ENCODE measurements at places on chromosomes 7 and 10. TPM values are rescaled to one million over a fixed set of nuclear protein-coding genes. Genes with fewer than 3 reads are reported as not detected.

- DNase-seq: peak; percentile 70
These were observed 760.9 kb upstream of the IGFBP3 start for GRCh38 chr7:46681865-46682503.

DNA sequence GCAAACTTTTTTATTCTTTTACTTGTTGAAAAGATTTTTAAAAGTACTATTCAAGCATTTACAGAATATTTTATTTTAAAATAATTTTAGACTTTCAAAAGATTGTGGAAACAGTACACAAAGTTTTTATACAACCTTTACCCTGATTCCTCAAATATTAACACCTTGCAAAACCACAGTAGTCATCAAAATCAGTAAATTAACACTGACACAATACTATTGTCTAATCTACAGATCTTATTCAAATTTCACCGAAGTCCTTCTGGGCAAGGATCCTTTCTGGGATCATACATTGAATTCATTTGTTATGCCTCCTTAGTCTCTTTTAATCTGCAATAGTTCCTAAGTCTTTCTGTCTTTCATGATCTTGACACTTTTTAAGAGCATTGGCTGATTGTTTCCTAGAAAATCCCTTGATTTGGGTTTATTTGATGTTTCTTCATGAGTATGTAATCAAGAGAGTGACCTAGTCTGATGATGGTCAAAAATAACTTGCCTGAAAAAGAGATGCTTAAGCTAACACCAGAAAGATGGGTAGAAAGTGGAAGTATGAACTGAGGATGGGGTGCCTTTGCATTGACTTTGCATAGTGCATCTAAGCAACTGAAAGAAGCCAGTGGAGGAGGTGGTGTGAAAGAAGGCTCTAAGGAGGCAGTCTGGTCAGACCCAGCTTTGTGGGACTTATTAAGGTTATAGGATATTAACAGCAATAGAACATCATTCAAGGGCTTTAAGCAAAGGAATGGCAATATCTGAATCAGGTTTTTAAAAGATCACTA, 9.7 kb downstream of the STAMBPL1 start:
- no peak for DNase-seq

DNA sequence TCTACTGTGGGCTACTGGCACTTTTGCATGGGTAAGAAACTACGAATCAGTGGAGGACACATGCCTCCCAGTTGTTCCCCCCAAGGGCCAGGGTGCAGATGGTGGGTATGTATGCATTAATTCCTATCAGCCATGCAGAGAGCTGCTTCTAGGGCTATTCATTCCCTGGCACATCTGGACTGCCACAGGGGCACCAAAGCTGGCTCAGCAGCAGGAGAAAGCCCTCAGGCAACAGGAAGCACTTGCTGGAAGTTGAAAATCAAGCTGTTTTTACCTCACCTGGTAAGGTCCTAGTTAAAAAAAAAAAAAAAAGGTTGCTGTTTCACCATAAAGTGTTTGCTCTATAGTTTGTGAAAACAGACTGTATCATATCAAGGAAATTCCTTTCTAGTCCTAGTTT, 1342.6 kb downstream of the REEP3 start:
- DNase-seq: no peak

DNA sequence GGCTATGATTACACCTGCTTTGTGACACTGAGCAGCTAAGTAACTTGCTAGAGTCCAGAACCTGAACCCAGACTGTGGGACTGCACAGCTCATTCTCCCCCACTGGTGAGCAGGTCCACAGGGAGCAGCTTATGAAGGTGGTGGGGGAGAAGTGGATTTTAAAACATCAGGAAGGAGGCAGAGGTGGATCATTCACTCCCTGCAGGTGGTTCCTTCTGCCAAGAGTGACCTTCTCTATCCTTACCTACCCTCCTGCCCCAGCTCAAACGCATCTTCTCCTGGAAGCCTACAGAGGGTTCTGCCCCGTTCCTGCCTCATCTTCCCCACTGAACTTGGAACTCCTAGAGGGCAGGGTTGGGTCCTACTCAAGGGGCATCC, 539 bp upstream of the FAM241B start:
- DNase-seq: no peak

GRCh38 chr7:114530057-114530611, 115.5 kb downstream of the FOXP2 start:
- no peak for DNase-seq

GBF1 gene
- total RNA-seq: 47.1 TPM

DNA sequence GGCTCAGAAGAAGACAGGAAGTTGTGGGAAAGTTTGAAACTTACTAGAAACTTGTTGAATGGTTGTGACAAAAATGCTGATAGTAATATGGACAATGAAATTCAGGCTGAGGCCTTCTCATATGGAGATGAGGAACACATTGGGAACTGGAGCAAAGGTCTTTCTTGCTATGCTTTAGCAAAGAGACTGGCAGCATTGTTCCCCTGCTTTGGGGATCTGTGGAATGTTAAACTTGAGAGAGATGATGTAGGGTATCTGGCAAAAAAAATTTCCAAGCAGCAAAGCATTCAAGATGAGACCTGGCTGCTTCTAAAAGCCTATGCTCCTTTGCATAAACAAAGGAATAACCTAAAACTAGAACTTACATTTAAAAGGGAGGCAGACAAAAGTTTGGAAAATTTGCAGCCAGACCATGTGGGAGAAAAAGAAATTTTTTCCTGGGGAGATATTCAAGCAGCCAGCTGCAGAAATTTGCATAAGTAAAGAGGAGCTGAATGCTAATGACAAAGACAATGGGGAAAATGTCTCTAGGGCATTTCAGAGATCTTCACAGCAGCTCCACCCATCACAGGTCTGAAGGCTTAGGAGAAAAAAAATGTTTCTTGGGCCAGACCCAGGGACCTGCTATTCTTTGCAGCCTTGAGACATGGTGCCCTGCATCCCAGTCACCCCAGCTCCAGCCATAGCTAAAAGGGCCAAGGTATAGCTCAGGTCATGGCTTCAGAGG, 16.5 kb upstream of the KCND2 start:
- DNase-seq: no peak

DNA sequence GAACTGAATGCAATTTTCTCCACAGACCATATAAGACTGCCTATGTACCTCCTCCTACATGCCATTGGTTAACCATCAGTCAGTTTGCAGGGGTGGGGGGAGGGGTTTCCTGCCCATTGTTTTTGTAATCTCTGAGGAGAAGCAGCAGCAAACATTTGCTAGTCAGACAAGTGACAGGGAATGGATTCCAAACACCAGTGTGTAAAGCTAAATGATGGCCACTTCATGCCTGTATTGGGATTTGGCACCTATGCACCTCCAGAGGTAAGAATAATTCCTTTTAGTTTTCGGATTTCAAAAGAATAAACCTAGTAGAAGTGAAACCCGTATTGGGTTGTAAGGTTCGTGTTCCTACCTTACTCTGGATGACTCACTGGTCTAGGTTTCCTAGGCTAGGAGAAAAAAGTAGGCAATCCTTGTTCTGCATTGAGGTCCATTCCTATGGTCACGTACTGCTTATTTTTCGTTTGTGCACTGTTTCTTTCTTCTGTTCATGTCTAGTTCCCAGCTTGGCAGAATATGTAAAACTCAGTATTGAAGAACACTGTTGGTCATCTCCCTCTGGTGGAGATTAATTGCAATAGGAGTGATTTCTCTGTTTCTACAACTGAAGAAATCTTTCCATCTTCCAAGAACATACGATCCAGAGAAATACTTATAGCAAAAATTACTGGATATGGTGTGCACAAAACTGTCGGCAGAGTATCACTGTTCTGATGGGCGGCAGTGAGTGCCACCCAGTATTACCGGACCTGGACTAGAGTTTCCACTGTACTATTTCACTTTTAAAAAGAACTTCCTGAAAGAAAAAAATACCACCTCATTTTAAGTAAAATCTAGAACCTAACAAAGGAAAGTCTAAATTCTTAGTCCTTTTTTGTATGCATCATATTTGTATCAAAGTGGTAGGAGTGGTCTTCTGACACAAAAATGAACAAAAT, at the start of gene AKR1C3:
Gene AKR1C3, plus strand, starts transcription at position 150 of the 941 bp plus-strand sequence. Its CDS starts 31 bp downstream, at position 181.
- no peak for DNase-seq

DNA sequence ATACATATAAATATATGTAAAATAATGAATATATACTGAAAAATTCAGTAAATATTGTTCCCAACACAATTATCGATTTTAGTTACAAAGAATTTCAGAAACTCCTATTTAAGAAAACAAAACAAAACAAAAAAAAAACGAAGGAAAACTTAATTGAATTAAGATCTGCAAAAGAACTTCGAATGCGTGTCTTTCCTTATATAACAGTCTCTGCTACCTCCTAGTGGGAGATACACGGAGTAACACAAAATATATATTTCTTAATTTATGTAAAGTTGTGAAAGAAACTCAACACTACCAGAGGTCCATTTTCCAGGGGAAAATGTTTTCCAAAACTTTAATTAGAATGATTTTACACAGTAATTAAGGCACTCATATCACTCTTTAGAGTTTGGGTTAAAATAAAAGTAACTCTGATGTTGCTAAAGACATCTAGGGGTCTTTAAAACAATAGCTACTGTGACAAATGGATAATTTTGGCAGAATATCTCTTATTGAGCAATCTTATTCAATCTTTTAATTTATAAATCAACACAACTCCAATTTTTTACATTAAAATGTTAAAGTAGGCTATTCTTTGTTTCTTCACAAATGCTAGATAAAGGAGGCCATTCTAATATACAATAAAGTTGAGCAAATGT, 41.6 kb downstream of the NEBL start:
- no peak for DNase-seq

- peak; percentile 36 for DNase-seq
These were observed 22.3 kb downstream of the PDGFA start for GRCh38 chr7:497346-497745.

GIMAP4 gene
- 14.4 TPM for total RNA-seq

GRCh38 chr7:106827626-106828025, 37.5 kb upstream of the PIK3CG start:
- no peak for DNase-seq

- no peak for DNase-seq
These were observed 33.8 kb downstream of the KCNH2 start for GRCh38 chr7:150944066-150945042.

FGFBP3 gene
- 0.41 TPM for total RNA-seq

MACROH2A2 gene
- total RNA-seq: 5.7 TPM

- DNase-seq: no peak
These were observed 33.7 kb downstream of the ZMIZ1 start for GRCh38 chr10:79102498-79102874.

DNA sequence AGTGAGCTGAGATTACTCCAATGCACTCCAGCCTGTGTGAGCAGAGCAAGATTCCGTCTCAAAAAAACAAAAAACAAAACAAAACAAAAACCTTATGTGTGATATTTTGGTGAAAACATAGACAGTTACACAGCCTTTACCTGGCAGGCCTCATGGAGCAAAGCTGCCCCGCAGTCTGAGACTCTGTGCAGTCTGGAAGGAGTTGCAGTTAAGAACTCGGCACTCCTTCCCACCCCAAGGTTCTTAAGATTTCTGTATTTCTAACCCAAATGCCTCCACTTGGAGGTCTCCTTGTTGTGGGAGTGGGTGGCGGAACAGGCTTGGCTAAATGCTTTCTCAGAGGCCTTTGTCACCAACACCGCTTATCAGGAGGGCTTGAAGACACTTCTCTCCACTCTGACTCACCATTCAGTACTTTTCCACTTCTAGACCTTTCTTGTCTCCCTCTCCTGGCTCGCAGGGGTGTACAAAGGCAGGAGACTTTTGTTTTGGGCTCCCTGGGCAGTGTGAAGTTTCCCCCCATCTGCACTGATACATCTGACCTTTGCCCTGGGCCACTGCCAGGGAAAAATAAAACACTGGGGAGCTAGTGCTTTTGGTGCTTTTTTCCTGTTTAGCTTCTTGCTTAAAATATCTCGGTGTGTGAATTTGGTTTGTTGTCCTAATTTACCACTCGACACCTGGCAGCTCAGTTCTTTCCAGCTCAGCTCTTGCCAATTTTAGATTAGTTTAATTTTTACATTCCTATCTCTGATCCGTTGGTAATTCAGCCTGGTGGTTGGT, 51.3 kb upstream of the MAGI2 start:
- no peak for DNase-seq

DNA sequence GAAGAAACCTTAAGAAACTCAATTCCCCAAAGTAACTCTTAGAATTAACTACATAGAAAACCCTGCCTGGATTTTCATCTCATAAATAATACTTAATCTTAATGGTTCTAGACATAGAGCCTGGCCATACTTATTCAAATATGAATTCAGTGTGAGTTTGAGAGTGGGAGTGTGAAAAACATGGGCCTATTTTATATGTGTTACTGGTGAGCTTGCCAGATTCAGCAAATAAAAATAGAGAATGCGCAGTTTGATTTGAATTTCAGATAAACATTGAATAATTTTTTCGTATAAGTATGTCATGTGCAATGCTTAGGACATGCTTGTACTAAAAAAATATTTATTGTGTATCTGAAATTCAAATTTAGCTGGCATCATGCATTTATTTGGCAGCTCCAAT, 473.9 kb upstream of the FZD8 start:
- no peak for DNase-seq

DNA sequence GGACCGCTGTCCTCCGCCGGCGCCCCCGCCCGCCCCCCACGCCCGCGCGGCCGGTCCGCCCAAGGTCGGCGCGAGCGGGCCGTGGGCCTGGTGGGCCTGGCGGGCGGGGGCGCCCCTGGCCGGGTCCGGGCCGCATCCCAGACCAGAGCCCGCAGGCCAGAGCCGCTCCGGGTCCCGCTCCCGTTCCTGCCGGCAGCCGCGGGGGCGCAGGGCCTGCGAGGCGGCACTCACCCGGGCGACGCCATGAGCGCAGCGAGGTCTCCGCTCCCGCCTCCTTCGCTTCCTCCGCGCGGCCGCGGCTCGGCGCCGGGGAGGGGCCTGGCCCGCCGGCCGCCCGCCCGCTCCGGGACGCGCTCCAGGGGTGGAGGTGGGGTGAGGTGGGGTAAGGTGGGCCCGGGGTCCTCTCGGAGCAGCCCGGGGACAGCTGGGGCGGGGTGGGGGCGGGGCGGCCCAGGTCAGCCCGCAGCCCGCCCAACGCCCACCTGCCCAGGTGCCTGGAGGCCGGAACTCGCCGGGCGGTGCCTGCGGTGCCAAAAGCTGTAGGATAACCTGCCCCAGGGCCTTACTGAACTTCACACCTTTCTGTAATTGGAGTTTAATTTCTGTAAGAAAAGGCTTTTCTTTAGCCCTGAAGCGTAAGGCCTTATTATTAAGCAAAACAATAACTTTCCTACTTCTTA, at the start of gene URGCP:
Gene URGCP, minus strand, starts transcription at position 266 of the 680 bp plus-strand sequence. Its CDS starts 21 bp downstream, at position 245.
- peak; percentile 59 for DNase-seq

- DNase-seq: no peak
These were observed 654.6 kb upstream of the GALNT17 start for GRCh38 chr7:70477036-70478010.

All from psoas muscle (tissue), 8 donors.